ENCODE measurements at places on chromosomes 11 and 22.

GRCh38 chr11:132718711-132719671 lies 813.3 kb downstream of the OPCML start:
- DNase-seq, result no peak

DNA sequence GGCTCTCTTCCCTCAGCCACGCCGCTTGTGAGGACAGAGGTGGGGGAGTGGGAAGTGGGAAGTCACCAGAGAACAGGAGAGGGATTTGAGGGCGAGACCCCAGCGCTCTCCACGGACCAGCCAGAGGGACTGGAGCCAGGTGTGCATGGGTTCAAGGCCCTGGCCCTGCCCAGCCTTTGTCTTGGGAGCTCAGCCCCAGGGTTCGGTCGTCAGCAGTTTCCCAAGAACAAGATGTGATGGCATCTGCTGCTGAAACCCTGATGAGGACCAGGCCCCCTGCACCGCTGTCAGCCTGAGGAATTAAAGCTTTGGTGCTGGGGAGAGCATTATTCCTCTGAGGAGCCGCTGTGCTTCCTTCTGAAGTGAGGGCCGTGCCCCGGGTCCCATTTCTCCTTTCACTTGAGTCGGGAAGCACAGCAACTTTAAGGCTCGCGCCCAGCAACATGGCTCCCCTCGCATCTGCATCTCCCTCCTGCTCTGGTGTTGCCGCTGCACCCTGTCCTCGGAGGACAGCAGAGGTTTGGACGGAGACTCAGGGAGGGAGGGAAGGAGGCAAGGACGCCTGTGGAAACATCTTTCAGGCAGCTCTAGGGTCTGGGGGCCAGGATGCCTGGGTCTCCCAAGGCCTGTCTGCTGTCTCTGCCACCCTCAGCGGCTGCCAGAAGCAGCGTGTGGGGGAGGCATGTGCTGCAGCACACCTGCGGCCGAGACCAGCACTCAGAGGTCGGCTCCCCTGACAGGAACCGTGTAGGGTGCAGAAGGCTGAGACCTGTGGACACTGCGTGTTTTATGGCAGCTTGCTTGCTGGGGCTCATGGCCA lies 3.8 kb downstream of the IFITM5 start:
- DNase-seq, result no peak

DNA sequence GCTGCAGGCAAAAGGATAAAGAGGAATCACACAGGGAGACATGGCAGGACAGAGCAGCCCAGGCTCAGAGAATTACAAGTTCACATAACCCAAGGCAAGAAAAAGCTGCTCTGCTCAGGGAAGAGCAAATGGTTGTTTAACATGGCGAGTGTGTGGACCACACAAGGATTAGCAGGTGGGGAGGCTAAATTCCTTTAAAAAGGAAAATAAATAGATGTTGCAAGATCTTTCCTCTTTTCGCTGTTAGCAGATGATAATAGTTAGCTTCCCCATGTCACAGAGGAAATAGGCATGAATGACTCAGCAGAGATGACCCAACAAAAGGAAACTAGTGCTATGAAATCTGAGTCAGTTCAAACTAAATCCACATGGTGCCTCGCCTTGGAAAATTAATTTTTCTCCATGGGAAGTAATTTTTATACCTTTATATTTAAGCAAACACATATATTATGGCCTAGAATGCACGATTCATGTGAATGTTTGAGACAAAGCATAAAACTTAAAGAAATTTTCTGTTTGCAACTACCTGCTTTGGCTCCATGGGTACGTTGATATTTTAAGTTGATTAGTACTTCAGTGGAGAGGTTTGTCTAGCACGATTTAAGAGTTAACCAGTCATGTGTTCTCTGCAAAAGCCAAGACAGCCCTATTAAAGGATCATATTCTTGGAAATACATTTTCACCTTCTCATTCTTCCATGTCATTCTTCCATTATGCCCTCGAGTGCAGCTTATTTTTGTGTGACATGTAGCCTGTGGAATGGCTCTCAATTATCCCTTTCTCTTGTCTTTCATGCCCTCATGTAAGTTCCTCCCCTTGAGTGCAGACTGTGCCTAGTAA lies 38.5 kb upstream of the FJX1 start:
- peak; percentile 84 for DNase-seq

DNA sequence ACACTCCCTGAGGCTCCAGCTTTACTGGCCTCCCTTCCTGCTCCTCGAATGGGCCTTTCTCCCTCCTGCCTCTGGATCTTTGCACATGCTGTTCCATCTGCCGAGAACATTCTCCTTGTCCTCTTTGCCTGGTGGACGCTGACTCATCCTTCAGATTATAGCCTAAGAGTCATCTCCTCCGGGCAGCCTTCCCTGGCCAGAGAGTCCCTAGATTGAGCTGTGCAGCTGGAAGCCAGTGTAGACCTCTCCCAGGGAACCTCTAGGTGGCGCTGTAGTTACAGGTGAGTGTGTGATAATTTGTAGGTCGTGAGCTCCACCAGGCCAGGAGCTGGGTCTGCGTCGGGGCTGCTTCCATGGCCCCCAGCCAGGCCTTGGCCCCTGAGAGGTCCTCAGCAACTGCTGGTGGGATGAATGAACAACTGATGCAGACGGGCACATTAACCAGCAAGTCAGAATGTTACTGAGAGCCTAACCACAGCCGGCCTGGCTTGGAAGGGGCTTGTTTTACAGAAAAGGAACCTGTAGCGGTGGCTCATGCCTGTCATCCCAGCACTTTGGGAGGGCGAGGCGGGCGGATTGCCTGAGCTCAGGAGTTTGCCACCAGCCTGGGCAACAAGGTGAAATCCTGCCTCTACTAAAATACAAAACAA lies 8.7 kb downstream of the PNPLA5 start:
- peak; percentile 63 for DNase-seq

- DNase-seq, result no peak
These were observed 18.1 kb downstream of the RNF141 start for GRCh38 chr11:10522921-10523320.

DNA sequence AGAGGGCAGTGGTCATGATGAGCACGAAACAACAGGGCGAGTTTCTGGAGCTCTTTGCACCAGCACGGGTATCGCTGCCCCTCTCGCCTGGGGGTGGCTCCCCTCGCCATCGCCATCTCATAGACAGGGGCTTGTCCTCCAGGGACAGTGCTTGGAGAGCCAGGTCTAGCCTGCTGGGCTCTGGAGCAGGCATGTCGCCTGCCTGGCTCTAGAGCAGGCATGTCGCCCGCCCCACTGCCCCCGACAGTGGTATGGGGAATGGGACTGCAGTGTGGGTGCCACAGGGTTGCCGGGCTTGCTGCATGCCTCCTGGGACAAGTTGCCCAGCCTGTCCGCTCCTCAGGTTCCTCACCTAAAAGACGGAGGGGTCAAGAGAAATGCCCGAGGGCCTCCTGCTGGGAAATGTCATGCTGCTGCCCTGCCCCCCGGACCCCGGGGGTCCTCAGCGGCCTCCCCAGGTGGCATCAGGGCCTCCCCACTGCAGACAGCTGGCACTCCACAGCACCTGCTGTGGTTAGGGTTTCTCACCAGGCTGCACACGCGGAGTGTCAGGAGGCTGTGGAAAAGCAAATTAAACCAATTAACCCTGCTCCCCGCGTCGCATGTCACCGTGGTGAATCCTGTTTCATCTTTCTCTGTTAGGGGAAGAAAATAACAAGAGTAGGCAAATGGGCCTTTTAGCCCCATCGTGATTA lies 403.0 kb downstream of the TBC1D22A start:
- DNase-seq, result no peak

DNA sequence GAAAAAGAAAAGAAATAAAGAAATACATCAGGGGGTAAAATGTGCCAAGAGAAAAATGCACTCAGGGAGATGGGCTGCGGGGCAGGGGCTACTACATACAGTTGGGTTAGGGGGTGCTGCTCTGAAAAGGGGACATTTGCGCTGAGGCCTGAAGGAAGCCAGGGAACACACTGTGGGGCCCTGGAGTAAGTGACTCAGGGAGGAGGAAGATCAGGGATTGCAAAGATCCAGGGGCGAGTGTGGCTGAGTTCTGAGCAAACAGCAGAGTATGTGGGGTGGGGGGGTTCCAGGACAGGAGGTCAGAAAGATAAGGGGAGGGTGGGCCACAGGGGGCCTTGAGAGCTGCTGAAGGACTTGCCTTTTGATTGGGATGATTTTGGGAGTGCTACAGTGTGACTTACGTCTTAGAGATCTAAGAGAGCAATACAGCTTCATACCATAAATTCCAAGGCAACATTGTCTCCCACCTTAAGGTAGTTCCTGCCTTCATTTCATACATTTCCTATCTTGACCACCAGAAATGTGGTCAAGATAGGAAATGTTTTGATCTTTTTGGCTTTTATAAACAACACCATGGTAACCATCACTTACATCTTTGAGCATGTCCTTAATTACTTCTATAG lies 5.8 kb downstream of the A4GALT start:
- DNase-seq, result no peak

DNA sequence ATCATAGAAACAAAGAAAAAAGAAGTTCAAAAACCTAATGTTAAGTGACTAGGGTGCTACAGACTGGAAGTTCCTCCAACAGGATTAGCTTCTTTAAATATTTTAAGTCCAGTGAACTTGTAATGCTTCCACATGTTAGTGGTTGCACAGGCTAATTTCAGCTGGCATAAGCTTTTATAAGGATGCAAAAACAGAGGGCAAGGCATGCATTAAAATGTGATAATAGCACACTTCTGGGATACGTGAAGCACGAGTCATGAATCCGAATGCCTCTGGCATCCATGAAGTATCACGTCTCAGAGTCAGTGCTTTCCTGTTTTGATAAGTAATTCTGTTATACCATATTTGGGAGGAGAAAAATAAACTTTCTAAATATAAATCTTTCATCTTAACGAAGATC lies 106.8 kb downstream of the DCDC1 start:
- no peak for DNase-seq

DNA sequence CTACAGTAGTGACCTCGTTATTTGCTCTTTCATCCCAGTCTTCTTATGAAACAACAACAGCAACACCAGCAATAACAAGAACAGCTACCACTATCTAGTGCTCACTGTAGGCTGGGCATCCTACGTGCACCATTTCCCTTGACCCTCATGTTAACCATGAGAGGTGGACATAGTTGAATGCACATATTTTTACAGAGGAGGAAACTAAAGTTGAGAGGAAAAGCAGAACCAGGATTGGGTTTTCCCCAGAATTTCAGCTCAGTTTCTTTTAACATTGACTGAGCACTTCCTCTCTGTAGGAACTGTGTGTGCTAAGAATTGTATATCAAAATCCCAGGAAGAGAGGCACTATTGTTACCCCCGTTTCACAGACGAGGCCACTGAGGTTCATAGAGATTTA lies 39.4 kb upstream of the TSPAN18 start:
- DNase-seq, result peak; percentile 47

DNA sequence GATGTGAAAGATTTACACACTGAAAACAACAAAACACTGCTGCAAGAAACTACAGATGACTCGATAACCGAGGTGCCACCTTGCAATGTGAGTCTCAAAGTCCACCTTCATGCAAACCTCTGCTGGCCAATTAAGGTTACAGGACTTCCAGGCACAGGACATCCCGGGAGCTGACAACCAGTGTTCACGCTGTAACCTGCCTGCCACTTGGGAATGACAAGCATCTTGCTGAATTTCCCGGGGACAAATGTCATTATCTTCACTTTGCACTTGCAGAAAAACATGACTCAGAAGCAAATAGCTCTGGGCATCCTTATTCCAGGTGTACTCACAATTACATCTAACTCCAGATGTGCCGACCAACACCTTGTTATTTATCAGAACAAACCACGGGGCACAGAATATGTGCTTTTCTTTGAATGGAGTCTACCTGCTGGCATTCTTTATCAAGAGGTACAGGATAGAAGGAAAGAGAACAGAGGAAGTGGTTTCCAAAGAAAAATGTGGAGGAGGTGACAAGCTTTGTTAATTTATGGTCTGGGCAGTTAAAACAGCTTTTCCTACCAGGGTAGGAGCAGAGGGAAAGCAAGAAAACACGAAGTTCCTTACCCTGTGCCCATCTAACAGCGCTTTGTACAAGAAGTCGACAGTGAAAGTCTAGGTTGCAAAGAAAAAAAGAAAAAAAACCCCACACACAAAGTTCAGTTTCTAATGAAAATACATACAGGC lies 72.3 kb downstream of the SHANK2 start:
- no peak for DNase-seq

DNA sequence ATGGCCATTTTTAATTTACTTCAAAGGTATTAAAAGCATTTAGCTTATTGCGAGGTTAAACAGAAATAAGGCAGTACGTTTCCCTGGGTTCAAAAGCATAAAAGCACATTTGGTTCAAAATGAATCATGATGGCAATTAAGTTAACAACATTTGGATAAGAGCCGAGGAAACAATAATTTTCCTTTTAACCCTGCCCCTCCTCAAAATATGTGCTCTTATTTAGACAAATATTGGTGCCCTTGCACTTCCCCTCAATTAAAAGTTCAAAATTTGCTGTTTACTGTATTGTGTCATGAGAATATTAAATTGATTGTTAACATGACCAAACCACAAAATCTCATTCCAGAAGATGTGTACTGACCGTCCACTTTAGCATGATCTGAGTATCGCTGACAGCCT lies 48.7 kb downstream of the VSIG10L2 start:
- no peak for DNase-seq

GRCh38 chr11:2142300-2142759 lies 3.1 kb upstream of the IGF2 start:
- peak; percentile 73 for DNase-seq

DNA sequence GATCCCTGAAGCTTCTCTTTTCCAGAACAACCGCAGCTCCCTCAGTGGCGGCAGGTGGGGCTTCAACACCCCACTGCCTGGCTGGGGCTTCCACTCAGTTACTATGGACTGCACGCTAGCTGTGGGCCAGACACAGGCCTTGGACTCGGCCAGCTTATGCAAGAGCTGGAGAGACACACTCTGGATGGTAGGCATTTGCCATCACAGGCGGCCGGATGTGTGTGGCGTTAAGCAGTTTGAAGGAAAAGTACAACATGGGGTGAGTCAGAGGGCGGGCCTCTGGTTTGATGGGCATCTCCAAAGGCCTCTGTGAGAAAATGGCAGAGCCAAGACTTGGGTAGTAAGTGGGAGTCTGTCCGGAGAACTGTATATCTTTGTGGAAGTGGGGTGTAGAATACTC lies 17.6 kb downstream of the KCNJ4 start:
- DNase-seq, result no peak

DNA sequence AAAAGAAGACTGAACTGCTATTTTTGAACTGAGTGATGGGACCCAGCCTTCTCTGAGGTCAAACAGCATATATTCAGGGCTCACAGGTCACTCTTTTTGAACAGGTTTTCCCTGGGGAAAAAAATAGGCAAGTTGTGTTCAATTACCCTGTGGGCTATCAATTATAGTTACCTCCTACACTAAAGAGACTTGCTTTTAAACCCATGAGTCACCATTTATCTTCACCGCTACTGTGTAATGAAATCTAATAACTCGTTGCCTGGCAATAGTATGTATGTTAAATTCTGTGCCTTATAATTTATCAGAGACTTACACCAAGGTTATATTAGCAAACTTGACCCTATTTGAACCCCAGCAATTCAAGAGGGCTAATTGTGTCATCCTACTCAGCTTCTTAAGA lies 98.5 kb downstream of the CYP2R1 start:
- DNase-seq, result no peak

DNA sequence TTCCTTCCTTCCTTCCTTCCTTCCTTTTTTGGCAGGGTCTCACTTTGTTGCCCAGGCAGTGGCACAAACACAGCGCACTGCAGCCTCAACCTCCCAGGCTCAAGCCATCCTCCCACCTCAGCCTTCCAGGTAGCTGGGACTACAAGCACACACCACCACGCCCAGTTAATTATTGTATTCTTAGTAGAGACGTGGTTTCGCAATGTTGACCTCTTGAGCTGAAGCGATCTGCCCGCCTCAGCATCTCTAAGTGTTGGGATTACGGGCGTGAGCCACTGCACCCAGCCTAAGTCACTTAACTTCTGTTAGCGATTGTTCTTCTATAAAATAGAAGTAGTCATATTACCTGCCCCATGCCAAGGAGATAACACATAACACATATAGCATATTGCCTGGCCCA lies 2.8 kb upstream of the SYTL2 start:
- DNase-seq, result no peak

Data from suppressor macrophage treated with lipopolysaccharide for 4 hours (primary cell).